ENCODE measurements at places on chromosomes 7 and 10. TPM values are rescaled to one million over a fixed set of nuclear protein-coding genes. Genes with fewer than 3 reads are reported as not detected.

Gene EGFR
- 40.8 TPM for total RNA-seq

Gene HYAL4
- total RNA-seq = not detected

Gene TLX1
- total RNA-seq = not detected

Gene SERPINE1
- total RNA-seq = 408 TPM

Gene SH3PXD2A
- 26.0 TPM for total RNA-seq

Gene SPDYE2
- total RNA-seq = not detected

Gene NUTM2E
- total RNA-seq = not detected

Gene SFRP5
- total RNA-seq = 0.10 TPM

Gene FKBP6
- total RNA-seq = not detected

All from cardiac ventricle fibroblast (primary cell).